ENCODE measurements at places on chromosomes 16 and 17.
A peak's percentile ranks its signal among the peaks of the same experiment; 100 is the strongest.

DNA sequence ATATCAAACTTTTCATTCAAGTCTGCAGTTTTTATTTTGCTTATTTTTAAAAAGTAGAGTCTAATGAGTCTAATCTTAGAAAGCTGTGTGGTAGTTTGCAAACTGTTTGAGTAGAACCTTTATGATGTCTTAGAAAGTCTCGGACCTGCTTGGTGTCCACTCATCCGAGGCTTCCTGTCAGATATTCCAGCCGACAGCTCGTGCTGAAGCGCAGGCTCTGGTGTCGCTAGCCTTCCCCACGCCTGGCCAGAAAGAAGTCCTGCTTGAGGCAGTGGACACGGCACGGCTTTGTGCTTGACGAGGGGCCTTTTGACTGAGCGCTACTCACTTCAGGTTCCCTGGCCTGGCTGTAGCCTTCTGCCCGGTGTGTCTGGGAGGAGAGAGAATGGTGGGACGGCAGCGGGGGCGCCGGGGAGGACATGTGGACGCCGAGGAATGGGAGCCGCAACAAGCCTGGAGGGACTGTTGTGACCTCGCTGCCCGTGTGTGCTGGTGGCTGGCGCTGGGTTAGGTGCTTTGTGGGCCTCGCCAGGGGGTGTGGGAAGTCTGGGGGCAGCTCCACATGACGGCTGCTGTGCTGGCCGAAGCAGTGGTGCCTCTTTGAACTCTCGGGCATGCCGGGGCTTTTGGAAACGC is 33.5 kb downstream of the BANP start:
- no peak for DNase-seq

GRCh38 chr17:28090551-28090950 is 48.1 kb downstream of the NLK start:
- no peak for DNase-seq

DNA sequence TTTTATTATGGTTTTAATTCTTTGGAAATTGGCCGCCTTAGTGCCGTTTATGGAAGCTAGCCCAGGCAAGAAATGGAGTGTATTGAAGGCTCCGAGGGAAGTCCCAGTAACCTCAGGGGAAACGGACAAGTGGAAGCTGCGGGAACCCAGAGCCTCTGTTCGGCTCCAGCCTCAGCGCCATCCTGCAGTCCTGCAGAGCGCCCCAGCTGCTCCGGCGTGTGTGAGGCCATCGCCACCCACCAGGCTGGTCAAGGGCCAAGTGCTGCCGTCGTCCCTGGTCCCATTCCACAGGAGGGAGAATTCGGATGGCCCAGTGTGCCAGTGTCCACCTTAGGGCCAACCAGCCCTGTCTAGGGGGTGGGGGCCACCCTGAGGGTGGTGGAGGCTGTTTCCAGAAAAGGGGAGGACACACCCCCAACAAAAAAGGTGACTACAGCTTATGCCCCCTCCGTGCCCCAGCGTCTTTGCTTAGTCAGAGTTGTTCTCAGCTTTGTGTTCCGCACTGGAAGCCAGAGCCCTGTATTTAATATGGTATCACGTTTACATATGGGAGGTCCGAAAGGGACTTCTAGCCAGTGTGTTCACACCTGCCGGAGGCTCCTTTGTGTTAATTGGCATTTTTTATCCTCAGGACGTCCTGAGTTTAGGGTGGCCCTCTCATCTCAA is 13.0 kb downstream of the MGRN1 start:
- no peak for DNase-seq

- no peak for DNase-seq
Observed at GRCh38 chr17:81036197-81036941, 1.4 kb downstream of the BAIAP2 start.

DNA sequence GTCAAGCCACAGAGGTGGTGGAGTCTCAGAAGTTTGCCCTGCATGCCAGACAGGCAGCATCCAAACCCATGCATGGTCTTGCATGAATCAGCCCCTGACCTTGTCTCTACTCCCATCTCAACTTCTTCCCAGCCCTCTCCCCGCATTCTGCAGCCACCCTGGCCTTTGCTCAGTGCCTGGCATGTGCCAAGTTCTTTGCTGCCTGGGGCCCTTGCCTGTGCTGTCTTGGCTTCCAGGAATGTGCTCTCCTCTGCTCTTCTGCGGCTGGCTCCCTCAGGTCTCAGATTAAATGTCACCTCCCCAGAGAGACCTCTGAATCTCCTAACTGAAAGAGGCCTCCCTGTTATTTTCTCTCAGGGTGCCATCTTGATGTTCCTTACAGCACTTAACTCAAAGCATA is 17.6 kb downstream of the DRC3 start:
- DNase-seq: no peak

DNA sequence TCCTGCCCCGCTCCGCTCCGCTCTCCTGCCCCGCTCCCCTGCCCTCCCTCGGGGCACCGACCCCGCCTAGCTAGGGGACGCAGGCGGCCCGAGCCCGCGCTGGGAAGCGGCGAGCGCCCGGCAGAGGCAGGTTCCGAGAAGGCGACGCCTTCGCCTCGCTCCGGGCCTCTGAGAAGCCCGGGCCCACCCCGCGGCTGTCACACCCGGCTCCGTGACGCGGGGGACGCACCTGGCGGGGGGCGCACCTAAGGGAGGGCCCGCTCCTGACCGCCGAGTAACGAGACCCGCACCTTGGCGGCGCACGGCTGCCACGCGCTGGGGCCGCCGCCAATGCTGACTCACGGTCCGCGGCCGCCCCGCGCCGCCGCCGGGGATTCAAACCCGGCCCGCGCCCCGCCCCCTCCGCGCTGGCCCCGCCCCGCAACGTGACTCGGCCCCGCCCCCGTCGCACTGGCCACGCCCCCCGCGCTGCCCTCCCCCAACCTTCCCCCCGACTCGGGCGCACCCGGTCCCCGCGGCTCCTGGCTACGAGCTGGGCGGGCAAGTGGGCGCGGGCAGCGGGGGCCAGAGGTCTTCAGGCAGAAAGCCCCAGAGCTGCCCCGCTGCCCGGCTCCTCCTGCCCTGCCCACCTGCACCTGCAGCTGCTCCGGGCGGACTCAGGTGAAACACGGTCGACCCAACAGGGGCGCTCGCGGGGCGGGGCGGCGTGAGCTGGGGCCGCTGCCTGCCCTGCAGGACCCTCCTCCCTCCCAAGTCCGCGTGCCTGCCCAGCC is 27.8 kb downstream of the GNPTG start:
- DNase-seq: no peak

- no peak for DNase-seq
Observed at GRCh38 chr17:80856863-80857755, 134.5 kb upstream of the CHMP6 start.

GRCh38 chr16:28188085-28188916 is 23.5 kb downstream of the XPO6 start:
- no peak for DNase-seq

GRCh38 chr17:1077581-1077985 is 80.7 kb downstream of the TIMM22 start:
- DNase-seq: no peak

- no peak for DNase-seq
Observed at GRCh38 chr16:4272114-4272956, 488 bp downstream of the TFAP4 start.

DNA sequence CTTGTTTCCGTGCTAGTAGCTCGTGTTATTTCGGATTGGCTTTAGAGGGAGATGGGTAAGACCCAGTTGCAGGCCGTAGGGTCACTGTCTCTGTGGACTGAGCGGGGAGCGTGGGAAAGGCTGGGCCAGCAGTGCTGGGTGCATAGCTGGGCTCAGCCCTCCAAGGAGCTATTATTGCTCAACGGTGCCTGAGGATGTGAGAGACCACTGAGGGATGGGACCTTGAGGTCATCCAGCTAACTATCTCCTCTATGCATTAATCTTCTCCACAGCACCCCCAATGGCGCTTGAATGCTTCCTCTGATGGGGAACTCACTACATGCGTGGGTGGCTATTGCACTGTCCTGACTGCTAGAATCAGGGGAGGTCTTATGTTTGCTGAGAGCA is 126.1 kb upstream of the FOXF1 start:
- no peak for DNase-seq

DNA sequence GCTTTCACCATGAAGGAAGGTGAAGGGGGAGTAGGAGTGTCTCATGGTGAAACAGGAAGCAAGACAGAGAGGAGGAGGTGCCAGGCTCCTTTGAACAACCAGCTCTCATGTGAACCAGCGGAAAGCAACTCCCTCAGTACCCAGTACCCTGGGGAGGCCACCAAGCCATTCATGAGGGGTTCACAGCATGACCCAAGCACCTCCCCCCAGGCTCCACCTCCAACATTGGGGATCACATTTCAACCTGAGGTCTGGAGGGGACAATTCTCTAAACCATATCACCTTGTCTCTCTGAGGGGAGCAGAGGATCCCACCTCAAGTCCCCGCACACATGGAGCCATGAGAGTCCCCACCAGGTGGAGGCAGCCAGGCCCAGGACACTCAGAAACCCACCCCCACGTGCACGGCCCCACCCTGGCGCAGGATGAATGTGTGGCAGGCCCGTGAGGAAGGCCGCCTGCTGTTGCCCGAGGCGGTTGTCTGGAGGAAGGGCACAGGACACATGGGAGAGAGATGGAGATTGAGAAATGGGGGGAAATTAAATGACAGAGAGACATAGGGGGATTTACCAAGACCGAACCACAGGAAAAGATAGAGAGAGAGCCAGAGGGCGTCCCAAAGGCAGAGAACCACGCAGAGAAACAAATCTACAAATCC is 85.9 kb downstream of the TMEM132E start:
- DNase-seq: no peak

GRCh38 chr17:16873174-16874035 is 98.5 kb downstream of the TNFRSF13B start:
- no peak for DNase-seq

GRCh38 chr17:68205808-68206720 is 41.8 kb upstream of the AMZ2 start:
- peak; percentile 76 for DNase-seq

DNA sequence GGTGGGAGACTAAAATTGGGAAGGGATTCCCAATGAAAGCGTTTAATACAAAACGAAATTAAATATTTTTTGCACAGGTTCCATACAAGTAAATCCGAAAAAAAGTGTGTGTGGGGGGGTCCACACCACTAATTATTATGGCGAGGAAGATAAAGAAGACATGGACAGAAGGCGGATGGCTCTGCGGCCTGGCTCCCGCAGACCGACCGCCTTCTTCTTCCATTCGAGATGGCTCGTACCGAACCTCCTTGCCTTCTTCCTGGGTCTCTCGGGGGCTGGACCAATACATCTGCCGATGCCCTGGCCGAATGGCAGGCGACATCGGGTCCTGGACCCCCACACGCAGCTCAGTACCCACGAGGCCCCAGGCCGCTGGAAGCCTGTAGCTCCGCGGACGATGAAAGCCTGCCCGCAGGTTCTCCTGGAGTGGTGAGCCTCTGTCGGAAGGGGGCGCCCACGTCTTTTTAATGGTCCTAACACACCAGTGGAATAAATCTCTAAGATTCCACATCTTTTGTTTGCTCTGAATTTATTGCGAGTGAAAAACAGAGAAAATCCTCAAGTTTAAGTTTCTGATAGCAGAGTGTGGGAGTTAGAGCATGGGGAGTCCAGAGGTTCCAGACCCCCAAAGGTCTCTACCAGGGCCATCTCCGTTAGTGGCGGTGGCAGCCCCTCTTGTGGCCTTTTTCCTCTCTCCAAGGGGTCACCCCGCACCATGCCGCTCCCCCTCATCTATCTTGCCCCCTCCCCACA is 1.4 kb downstream of the PRAC2 start:
- peak; percentile 19 for DNase-seq

DNA sequence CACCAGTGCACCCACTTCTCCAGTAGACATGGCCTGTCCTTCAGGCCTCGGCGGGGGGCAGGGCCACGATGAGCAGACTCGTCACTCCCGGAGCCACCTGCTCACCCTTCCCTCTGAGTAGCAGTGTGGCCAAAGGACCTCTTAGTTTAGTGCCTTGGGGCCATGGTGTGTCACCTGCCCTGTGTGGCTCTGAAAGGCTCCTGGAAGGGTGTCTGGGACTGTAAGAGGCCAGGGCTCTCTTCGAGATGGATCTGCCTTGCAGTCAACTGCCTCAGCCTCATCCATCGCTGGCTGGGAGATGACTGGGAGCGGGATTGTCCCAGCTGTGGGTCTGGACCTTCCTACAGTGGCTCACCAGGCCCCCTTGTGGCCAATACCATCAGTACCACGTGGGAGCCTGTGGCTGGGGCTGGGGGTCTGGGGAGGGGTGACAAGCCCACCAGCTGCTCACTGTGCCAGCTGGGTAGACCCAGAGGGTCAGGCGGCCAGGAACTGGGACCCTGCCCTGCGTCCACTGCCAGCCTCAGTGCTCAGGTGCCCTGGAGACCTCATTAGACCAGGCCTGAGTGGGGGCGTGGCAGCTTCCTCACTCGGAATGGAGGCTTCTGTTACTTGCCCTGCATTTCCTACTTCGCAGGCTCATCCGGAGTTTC is 133.4 kb downstream of the OR1D5 start:
- no peak for DNase-seq

- no peak for DNase-seq
Observed at GRCh38 chr16:88459366-88460073, 6.4 kb downstream of the ZFPM1 start.

DNA sequence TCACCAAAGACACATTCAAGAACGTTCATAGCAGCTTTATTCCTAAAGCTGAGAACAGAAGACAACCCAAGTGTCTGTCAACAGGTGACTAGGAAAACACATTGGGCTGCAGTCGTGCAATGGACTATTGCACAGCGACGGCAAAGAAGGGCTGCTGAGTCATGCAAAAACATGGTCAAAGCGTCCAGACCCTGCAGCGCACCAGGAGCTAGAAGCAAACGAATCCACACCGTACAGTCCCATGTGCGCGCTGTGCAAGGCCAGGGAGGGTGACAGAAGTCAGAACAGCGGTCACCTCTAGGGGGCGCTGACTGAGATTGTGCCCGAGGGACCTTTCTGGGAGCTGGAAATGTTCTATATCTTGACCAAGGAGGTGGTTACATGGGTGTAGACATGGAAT is 266.4 kb downstream of the MAF start:
- DNase-seq: no peak

Data from NK-92 treated with Interleukin-12 subunit alpha and Interleukin-12 subunit beta, amount 100 ng/mL, for 24 hours (cell line).